ENCODE measurements at places on chromosomes 3 and 15.

GRCh38 chr3:25088284-25088683 lies 339.8 kb upstream of the RARB start:
- DNase-seq = peak; percentile 41

- no peak for DNase-seq
Observed at GRCh38 chr3:133293397-133294110, 106.3 kb upstream of the BFSP2 start.

GRCh38 chr15:92247649-92248242 lies 145.9 kb upstream of the ST8SIA2 start:
- no peak for DNase-seq

DNA sequence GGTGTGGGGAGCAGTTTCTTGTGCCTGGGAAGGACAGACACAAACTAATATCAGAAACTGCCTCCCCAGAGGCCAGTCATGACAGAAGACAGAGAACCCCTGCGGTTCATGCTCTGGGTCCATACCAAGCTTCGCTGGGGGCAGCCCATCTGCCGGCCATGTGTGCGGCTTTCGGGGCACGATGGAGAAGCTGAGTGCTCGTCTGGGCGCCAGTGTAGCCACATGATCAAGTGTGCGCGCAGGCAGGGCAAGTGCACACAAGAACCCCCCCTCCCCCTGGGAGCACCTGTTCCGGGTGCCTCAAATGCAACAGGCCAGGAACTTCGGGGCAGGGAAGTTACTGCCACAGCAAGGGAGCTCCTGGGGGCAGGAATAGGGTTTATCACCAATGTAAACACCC lies 1.8 kb downstream of the ADAMTS17 start:
- no peak for DNase-seq

DNA sequence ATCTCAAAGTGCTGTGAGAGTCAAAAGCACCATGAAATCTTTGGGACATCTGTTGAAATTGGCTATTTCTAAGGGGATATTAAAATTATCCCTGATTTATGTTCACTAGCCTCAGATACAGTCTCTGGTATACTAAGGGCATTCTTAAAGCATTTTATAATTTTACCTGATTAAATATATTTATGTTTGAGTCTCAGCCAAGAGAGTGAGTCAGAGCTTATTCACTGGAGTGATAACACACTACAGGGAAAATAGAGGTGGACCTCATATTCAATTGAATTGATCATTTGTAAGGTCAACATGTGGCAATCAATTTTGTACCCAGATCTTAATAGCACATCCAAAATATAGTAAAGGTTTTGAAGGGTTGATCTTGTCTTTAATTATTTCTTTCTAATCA lies 733.6 kb downstream of the EPHA3 start:
- no peak for DNase-seq

GRCh38 chr3:191889756-191890155 lies 428.8 kb downstream of the PYDC2 start:
- DNase-seq = no peak

DNA sequence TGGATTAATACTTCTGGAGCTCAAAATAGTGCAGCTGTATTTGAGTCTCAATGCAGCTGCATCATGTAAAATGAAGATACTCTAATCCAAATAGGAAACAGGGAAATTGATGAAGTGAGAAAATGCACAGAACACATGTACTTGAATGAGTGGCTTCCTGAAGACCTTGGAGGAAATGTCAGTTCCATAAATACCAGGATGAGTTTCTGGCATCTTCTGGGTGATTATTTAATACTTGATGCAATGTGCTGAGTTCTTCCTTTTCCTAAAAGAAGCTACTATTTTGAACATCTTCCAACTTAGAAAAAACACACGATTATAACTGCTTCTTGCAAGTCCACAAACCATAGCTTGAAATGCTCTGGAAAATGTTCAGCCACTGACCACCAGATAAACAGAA lies 162.8 kb downstream of the SLC9A9 start:
- no peak for DNase-seq

DNA sequence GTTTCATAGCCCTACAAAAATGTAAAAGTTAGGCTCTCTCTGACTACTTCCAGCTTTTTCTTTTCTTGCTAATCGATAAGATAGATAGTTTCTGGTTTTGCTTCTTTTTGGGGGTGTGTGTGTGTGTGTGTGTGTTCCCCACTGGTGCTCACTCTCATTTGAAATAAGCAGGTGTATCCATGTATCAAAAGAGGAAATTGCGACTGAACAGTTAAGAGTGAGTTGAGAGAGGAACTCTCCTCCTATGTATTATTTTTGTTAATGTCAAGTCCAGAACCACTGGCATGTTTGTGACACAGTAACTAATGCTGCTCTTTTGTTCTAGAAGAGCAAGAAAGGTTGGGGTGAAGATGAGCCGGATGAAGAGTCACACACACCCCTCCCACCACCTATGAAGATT lies 96.7 kb upstream of the UMPS start:
- no peak for DNase-seq

- DNase-seq = no peak
Observed at GRCh38 chr3:29169451-29169850, 111.4 kb upstream of the RBMS3 start.

- DNase-seq = no peak
Observed at GRCh38 chr3:21718943-21719591, 31.9 kb downstream of the ZNF385D start.

- DNase-seq = no peak
Observed at GRCh38 chr15:71716990-71717389, 93.4 kb upstream of the NR2E3 start.

- no peak for DNase-seq
Observed at GRCh38 chr3:13260259-13261103, 159.6 kb downstream of the NUP210 start.

DNA sequence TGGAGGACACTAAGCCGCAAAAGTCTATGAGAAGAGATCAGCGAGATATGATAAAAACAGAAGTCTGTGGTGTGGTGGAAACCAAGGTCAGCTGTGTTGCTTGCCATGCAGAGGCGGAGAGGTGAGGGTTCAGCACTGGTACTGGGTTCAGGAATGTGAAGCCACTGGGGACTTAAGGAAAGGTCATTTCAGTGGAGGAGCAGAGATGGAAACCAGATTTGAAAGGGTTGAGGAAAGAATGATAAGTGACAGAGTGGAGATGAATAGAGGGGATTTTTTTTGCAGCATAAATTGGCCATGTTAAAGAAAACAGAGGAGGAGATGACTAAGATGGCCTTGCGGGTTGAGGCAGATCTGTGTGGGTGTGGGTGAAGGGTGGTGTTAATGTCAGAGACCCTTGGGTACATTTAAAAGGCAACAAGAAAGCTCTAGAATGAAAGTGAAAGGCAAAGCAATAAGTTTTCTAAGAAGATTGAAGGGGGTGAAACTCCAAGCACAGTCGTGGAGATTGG lies 265.5 kb downstream of the ADAMTSL3 start:
- no peak for DNase-seq

GRCh38 chr3:64426551-64426950 lies 201.3 kb upstream of the PRICKLE2 start:
- no peak for DNase-seq

DNA sequence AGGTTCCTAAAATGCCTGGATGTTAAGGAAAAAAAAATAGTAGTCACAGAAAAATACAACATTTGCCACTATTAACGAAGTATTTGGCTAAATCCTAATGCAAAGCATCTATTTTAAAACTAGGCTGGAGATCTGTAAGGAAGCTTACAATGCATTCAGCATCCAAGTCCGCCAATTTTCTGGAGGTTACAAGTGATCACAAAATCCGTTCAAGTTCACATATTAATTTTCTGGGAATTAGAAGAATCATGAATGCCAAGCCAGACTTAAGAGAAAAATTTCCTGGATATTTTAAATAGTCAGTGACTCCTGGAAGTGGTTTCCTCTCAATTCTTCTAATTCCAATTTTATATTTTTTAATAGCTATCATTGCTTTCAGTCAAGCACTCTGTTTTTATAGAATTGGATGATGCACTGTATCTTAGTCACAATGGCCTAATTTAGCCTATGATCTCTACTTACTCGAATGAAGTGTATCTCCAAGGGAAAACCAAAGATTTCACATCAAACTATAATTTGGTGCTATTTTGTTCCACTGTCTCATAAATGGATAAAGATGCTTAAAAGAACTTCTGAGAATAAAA lies 60.4 kb downstream of the P3H2 start:
- DNase-seq = no peak

DNA sequence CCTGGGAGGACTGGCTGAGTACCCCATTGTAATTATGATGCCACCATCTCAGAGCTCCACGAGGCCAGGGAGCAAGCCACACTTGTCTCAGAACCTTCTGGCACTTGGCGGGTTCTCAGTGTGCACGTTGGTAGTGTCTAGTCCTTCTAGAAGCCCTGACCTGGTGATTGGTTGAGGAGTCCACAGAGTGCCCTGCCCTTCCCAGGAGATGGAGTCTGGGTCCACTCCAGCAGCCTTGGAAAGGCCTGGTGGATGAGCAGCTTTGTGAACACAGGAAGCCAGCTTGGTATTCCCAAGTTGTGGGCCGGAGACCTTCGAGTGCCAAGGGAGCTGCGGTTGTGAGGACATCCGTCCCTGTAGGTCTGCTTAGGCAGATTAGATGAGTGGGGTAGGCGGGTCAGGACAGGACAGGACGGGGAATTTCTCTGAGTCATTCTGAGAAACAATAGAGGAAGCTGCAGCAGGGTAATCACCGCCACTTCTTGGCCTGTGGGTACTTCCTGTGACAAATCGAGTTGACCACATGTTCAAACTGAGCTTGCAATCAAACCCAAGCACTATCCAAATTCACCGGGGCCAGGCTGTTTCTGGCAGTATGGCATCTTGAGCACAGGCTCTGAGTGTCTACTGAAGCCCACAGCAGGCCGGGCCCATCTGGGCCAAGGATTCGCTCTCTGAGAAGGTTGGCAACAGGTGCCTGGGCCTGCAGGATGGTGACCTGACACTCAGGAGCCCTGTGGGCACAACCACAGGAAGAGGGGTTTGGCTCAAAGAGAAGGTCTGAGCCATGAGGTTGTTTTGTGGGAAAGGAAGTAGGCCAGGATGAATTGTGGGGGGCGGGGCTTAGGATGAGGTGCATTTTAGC lies 71.5 kb upstream of the PLXNA1 start:
- no peak for DNase-seq

GRCh38 chr3:187998611-187999010 lies 155.3 kb upstream of the LPP start:
- no peak for DNase-seq

DNA sequence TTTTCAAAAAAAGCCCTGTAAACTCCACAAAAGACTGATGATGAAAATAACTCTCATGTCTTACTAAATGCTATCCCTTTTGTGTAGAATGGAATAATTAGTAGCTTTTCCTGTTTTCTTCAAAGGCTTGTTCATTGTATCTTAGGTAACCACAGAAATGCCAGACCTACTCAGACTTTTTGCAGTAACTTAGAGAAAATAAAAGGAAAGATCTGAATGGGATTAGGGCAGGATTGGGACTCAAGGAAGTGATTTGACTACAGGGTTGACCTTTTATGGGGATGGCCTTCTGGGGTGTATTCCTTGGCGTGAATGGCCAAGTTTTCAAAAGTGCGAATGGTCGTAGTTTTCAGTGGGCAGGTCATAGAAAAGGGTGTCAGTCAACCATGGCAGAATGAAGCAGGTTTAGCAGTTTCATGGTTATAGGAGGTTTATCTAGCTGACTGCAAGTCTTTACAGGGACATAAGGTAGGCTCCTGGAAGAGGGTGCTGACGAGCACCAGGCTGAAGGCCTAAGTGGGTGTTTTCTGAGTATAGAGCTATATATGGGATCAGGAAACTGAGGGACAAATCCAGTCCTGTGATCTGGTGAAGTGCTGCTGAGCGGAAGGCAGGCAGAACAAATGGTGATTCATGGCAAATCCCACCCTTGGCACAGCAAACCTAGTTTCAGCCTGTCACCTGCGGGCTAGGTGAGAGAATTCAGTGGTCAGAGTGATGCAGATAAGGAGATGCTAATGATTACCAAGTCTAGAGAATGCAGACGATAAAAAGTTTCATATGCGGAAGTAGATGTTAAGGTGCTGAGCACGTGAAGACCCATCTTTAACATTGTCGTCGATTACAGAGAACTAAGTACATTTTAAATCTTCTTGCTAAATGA lies 46.4 kb downstream of the IL1RAP start:
- DNase-seq = no peak

DNA sequence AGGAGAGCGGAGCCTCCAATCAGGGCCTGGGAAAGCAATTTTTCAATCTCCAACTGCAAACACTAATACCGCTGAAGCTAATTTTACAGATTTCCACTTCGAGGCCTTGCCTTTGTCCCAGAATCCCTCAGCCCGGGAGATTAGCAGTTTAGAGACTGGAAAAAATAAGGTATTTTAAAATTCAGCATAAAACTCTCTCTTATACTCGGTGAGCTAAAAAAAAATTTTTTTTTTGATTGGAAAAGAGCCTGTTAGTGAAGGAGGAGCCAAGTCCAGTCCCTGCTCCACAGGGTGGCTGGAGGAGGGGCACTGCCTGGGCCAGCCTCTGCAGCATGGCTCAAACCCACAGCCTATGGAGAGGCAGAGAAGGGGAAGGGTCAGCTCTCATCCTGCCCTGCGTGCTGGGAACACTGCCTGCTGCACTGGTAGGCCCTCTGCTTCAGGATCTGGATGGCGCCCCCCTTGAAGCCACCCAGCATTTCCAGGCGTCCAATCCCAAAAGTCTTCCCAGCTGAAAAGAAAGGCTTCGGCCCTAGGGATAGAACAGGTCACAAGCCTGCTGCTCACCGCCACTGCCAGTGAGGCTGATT lies 48.9 kb downstream of the CACNA2D2 start:
- no peak for DNase-seq

DNA sequence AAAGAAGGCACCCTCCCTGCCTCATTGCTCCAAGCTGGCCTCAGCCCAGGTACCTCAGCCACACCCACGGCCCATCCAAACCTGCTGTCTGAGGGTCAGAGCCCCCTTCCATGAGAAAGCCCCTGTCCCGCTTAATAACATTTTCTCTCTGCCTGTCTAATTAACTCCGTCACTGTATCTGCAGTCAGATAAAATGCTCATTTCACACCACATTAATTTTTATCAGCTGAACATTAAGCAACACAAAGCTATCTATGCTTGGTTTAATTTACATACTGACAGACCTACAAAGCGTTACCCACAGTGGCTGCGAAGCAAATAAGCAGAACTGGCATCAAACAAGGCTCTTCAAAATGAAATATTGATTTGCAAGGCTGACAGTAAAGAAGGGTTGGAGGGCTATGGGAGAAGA lies 309.8 kb upstream of the ICE2 start:
- no peak for DNase-seq

- DNase-seq = no peak
Observed at GRCh38 chr15:69172847-69173246, 12.4 kb downstream of the GLCE start.

GRCh38 chr3:69330891-69331400 lies 54.9 kb downstream of the FRMD4B start:
- no peak for DNase-seq

- DNase-seq = no peak
Observed at GRCh38 chr15:68042156-68042854, 11.8 kb upstream of the PIAS1 start.

Measured in HEK293T (cell line).